ENCODE measurements at places on chromosomes 5 and 9. TPM values are rescaled to one million over a fixed set of nuclear protein-coding genes. Genes with fewer than 3 reads are reported as not detected.

DNA sequence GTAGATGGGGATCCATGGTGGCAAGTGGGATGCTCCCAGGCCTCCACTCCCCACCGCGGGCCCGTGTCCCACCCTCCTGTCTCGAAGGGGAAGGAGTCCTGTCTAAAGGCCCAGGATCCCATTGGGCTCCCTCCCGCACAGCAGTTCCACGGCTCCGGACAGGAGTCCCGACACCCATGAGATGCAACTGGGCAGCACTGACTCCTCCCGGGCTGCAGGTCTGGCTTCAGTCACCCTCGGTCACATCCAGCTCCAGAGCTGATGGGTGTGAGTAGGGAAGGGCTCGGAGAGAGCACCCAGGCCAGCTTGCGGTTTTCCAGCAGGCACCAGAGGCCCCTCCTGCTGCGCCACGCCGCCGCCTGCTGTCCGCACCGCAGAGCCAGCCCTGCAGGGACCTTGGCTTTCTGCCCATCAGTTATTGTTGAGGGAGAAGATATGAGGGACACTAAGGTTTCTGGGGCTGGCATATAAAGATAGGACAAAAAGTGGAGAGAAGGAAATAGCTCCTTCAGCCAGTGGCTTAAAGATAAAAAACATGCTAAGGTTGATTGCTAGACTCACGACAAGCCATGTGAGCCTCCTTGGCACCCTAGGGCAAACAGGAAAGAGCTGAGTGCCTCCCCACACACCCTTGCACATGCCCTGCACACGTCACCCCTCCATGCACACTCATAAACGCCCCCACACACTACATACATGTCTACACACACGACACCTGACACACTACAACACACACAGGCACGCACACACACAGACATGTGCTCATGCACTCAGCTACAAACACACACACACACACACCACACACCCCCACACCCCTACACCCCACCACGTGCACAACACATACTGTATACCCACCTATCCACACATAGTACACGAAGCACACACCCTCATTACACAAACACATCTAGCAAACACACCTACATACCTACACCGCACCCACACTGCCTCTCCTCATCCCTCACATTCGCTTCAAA is 79.0 kb downstream of the AK8 start:
- no peak overlapping the region for H3K4me3 ChIP-seq
- H3K4me1 ChIP-seq = no peaks in the 10 kb centered on the region
- H3K36me3 ChIP-seq = no peaks in the 10 kb centered on the region
- H3K27ac ChIP-seq = no peak overlapping the region

DNA sequence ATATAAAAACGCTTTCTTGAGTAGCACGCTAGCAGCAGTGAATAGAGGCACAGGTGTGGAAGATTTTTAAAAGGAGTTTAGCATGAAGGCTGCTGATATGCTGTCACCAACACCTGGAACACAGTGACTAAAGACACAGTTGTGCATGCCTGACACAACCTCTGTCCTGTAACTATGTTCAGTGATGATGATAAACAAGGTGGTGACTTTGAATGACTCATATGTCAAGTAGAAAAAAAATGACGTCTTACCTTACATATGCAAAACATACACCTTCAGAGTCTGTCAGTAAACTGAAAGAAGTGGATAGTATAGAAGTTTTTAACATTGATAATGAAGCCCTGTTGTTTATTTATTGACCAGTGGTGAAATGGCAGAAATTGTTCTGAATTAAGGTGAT is 66.2 kb upstream of the ADCY2 start:
- no peak overlapping the region for H3K27ac ChIP-seq
- no peak overlapping the region for H3K4me3 ChIP-seq

GAS1 gene
- 111 TPM for total RNA-seq

DNA sequence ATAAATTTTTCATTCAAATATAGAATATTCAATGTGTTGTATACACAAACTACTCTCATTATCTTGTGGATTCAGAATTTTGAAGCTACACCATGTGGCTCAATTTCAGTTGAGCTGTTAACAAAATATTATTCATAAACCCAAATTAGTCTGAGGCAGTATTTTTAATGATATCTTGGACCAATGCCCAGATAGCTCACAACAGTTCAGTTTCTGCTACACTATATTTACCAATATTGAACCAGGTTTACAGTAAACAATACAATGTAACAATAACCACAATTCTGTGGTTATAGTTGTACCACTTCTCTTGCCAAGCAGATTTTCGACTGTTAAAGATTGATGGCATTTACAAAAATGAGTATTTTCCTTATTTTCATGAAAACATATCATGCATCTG is 99.9 kb downstream of the SSBP2 start:
- no peak for DNase-seq
- no peaks in the 10 kb centered on the region for H3K27me3 ChIP-seq
- H3K36me3 ChIP-seq = no peaks in the 10 kb centered on the region
- H3K4me3 ChIP-seq = no peak overlapping the region

Measured in aorta (tissue), 5 donors.